ENCODE measurements at places on chromosomes 5 and 9. TPM values are rescaled to one million over a fixed set of nuclear protein-coding genes. Genes with fewer than 3 reads are reported as not detected.

The NR5A1 gene
- not detected for polyA plus RNA-seq

The ADAMTSL2 gene
- polyA plus RNA-seq, result not detected

The LTC4S gene
- polyA plus RNA-seq, result 4.2 TPM

The SCAI gene
- polyA plus RNA-seq, result 2.4 TPM

The SPACA9 gene
- polyA plus RNA-seq, result 1.9 TPM

The GRM6 gene
- not detected for polyA plus RNA-seq

The LCN12 gene
- polyA plus RNA-seq, result not detected

The ZNF608 gene
- not detected for polyA plus RNA-seq

The FUT7 gene
- polyA plus RNA-seq, result 43.8 TPM

The CCL28 gene
- polyA plus RNA-seq, result 5.7 TPM

The HMMR gene
- polyA plus RNA-seq, result not detected

The BAAT gene
- 0.08 TPM for polyA plus RNA-seq

The GPR21 gene
- not detected for polyA plus RNA-seq

The PCDHGA10 gene
- not detected for polyA plus RNA-seq

The PCA3 gene
- polyA plus RNA-seq, result not detected

The CCNI2 gene
- 3.1 TPM for polyA plus RNA-seq

The CLK4 gene
- 11.8 TPM for polyA plus RNA-seq

The GNPDA1 gene
- polyA plus RNA-seq, result 38.6 TPM

The RABEPK gene
- polyA plus RNA-seq, result 43.3 TPM

The PCDHA9 gene
- not detected for polyA plus RNA-seq

The PCDHGA6 gene
- polyA plus RNA-seq, result not detected

The IL11RA gene
- polyA plus RNA-seq, result 13.6 TPM

The EIF4E1B gene
- polyA plus RNA-seq, result not detected

The KIF20A gene
- polyA plus RNA-seq, result not detected

The SPINK7 gene
- not detected for polyA plus RNA-seq

The PALM2AKAP2 gene
- polyA plus RNA-seq, result not detected

The PAEP gene
- polyA plus RNA-seq, result not detected

The FRRS1L gene
- polyA plus RNA-seq, result not detected

The PDE6A gene
- not detected for polyA plus RNA-seq

The PAPPA gene
- polyA plus RNA-seq, result not detected

The OR1J2 gene
- not detected for polyA plus RNA-seq

The LECT2 gene
- polyA plus RNA-seq, result not detected

The RNF208 gene
- not detected for polyA plus RNA-seq

The ZNF366 gene
- not detected for polyA plus RNA-seq

The TSTD2 gene
- polyA plus RNA-seq, result 7.9 TPM

The CORO2A gene
- polyA plus RNA-seq, result 4.4 TPM

The RASGRF2 gene
- polyA plus RNA-seq, result 16.9 TPM

The DOCK2 gene
- 45.8 TPM for polyA plus RNA-seq

The PLAC8L1 gene
- polyA plus RNA-seq, result not detected

The OTP gene
- not detected for polyA plus RNA-seq

The RNF183 gene
- not detected for polyA plus RNA-seq

The SH3TC2 gene
- not detected for polyA plus RNA-seq

The PPIC gene
- polyA plus RNA-seq, result not detected
